ENCODE measurements at places on chromosomes 7 and 10.

GRCh38 chr10:70820976-70821750 is 5.4 kb downstream of the SGPL1 start:
- no peak for DNase-seq

DNA sequence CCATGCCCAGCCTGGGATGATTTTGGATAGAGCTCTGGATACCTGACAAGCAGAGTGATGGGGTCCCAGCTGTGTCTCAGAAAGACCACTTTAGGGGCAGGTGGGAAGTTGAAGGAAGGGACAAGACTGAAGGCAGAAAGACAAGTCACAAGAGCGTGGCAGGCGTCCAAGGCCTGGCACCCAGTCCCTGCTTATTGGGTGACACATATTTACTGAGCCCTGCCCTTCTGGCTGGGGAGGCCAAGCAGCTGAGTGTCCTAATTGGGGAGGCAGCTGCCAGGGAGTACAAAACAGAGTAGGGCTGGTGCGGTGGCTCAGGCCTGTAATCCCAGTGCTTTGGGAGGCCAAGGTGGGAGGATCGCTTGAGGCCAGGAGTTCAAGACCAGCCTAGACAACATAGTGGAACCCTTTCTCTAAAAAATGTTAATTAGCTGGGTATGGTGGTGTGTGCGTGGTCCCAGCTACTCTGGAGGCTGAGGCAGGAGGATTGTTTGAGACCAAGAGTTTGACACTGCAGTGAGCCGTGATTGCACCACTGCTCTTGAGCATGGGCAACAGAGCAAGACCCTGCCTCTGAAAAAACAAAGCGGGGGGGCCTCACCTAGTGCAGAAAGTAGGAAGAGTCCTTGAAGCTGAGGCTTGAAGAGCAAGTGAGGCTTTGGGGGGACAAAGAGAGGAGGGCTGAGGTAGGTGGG is 53.0 kb upstream of the GTF2I start:
- no peak for DNase-seq

DNA sequence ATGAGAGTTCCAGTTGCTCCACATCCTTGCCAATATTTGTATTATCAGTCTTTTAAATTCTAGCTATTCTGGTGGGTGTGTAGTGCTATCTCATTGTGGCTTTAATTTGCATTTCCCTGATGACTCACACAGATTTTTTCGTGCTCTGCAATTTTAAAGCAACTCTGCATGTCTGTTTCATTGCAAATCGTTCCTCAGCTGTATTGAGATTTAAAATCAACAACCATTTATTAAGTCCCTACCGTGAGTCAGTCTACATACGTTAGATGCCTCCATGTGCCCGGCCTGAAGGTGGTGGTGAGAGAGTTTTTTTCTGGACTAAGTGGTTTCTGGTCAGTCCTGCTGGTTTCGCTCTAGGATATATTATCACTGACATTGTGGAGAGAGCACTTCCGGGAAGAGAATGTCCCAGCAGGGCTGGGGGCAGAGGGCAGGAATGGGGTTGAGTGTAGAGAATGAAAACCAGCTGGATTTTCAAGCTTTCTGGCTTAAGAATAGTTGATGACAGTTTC is 8.4 kb upstream of the HYCC1 start:
- no peak for DNase-seq

GRCh38 chr7:26397796-26398426 is 106.2 kb downstream of the SNX10 start:
- no peak for DNase-seq

DNA sequence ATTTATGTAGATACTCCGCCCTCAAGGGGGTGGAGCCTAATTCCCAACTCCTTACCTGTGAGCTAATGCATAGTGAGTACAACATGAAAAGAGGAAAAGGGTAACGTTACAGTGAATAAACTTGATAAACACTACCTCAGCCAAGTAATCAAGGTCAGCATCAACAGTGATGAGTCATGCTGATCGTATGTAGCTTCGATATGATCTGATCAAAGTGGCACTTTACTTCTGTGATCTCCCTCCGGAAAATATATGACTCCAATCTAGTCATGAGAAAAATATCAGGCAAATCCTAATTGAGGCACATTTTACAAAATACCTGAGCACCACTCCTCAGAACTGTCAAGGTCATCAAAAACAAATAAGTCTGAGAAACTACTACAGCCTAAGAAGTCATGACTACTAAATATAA is 70.4 kb downstream of the VTI1A start:
- no peak for DNase-seq

GRCh38 chr7:55405856-55406541 is 40.9 kb downstream of the LANCL2 start:
- DNase-seq, result no peak

GRCh38 chr7:140541513-140542227 is 62.4 kb upstream of the MKRN1 start:
- DNase-seq, result no peak

- DNase-seq, result no peak
Observed at GRCh38 chr7:47142867-47143175, 439.1 kb downstream of the TNS3 start.

DNA sequence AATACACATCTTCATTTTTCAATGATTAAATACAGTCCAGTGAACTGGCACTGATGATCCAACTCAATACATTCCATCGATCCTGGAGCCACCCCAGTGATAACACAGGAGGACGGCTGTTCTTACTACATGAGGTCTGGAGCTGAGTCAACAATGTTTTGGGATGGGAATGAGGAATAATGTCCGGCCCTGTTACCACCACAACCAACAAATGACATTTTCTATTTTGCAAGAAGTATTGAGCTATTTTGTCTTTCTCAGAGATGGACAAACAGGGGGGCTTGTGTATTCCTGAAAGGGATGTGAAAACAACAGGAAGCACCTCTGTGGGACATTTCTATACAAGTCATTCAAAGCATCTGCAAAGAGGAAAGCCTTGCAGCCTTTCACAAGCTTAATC is 249.2 kb downstream of the PARD3 start:
- DNase-seq, result no peak

- no peak for DNase-seq
Observed at GRCh38 chr7:123846217-123846891, 1.4 kb downstream of the HYAL4 start.

- DNase-seq, result no peak
Observed at GRCh38 chr7:43135129-43135528, 22.7 kb downstream of the HECW1 start.

DNA sequence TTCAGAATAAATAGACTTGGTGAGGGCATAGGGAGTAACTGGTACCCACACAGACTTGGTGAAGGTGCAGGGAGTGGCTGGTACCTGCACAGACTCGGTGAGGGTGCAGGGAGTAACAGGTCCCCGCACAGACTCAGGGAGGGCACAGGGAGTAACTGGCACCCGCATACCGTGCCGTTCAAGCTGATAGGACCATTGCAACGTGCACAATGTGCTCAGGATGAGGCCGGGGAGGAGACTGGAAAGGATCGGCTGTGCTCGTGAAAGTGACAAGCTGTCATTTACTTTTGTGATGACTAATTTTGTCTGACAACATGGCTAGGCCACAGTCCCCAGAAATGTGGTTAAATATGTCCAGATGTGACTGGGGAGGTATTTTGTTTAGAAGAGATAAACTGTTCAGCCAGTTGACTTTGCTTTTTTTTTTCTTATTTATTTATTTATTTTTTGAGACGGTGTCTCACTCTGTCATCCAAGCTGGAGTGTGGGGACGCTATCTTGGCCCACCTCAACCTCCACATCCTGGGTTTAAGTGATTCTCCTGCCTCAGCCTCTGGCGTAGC is 76.2 kb upstream of the NMT2 start:
- DNase-seq, result no peak

- no peak for DNase-seq
Observed at GRCh38 chr7:98974906-98975816, 96.8 kb downstream of the TRRAP start.

- DNase-seq, result no peak
Observed at GRCh38 chr7:157972914-157973313, 614.7 kb downstream of the PTPRN2 start.

- no peak for DNase-seq
Observed at GRCh38 chr7:90453259-90453891, 16.1 kb upstream of the PTTG1IP2 start.

DNA sequence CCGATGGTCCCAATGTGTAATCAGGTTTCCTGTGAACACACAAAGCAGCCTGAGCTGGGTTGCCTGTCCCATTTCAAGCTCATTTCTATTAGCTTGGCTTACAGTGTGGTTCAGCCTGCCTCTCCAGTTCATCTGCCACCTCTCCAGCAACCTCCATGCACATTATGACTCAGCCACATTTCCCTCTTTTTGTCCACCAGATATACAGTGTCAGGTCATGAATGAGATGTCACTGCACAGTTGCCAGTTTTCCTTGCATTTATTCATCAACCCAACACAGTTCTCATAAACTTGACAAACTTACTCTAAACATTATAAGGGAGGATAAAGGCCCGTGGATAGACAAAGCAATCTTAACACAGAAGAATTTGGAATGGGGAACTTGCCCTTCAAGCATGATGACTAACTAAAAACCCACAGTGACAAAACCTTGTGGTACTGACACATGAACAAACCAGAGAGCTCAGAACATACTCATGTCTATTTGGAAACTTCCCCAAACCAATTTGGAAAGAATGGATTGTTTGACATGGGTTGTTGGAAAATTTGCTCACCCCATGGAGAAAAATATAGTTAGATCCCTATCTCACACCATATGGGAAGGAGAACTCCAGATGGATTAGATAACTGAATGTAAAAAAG is 2.5 kb upstream of the CFAP58 start:
- no peak for DNase-seq

GRCh38 chr10:14093730-14094484 is 236.8 kb downstream of the FRMD4A start:
- DNase-seq, result no peak

- no peak for DNase-seq
Observed at GRCh38 chr7:92634924-92635519, 44.8 kb upstream of the FAM133B start.

All from activated CD4-positive, CD25-positive, alpha-beta regulatory T cell (primary cell).